T-helper 17 cell (primary cell): ENCODE measurements at places on chromosomes 5 and 9. TPM values are rescaled to one million over a fixed set of nuclear protein-coding genes. Genes with fewer than 3 reads are reported as not detected.

The PRELID1 gene
- total RNA-seq, result 44.9 TPM

The ZNF484 gene
- 13.5 TPM for total RNA-seq

The FAM120A gene
- total RNA-seq, result 76.9 TPM

The RABL6 gene
- total RNA-seq, result 59.7 TPM

The PCDHA9 gene
- total RNA-seq, result not detected

The SLC6A18 gene
- not detected for total RNA-seq

GRCh38 chr5:170278611-170279458 is 18.7 kb downstream of the LCP2 start:
- no peaks in the 10 kb centered on the region for H3K27me3 ChIP-seq
- peak overlapping the region; percentile 100 for H3K27ac ChIP-seq
- peaks cover 18% of the 10 kb centered on the region for H3K36me3 ChIP-seq

DNA sequence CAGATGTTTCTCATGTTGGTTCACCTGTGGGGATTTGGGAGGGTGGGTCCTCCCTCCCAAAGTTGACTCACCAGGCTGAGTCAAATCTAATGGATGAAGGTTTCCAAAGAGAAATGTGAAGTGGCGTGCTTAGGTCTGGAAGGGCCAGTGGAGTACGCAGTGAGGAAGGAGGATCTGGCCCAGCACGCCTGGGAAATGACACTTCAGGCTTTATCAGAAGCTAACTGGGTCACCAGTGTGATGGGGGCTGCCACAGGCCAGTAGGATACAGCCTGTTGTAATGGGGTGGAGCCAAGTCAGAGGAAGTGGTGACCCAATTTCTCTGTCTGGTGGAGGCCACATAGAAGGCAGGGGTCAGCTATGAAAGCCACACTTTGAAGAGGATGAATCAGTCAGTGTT is 18.0 kb downstream of the POLR1E start:
- peak overlapping the region; percentile 97 for H3K27ac ChIP-seq
- peaks cover 44% of the 10 kb centered on the region for H3K4me1 ChIP-seq
- peaks cover 6% of the 10 kb centered on the region for H3K36me3 ChIP-seq
- H3K4me3 ChIP-seq, result peak overlapping the region; percentile 78

DNA sequence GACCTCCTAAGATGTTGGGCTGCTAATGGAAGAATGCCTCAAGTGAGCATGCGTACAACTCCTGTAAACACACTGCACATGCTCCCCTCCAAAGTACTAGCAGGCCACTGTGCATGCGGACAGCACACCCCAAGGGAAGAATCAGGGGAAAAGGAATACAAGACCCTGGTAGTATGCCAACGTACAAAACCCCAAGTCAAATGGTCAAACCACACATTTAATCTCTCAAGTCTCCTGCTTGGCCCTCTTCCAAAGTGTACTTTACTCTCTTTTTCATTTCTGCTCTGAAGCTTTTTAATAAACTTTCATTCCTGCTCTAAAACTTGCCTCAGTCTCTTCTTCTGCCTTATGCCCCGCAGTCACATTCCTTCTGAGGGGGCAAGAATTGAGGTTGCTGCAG is 466.4 kb downstream of the DMRTA1 start:
- H3K4me3 ChIP-seq, result no peak overlapping the region
- no peak for DNase-seq
- no peaks in the 10 kb centered on the region for H3K36me3 ChIP-seq
- no peaks in the 10 kb centered on the region for H3K27me3 ChIP-seq

GRCh38 chr5:104178829-104179456 is 616.4 kb upstream of the NUDT12 start:
- no peaks in the 10 kb centered on the region for H3K27me3 ChIP-seq
- H3K4me1 ChIP-seq, result no peaks in the 10 kb centered on the region
- H3K36me3 ChIP-seq, result no peaks in the 10 kb centered on the region
- no peak overlapping the region for H3K4me3 ChIP-seq

DNA sequence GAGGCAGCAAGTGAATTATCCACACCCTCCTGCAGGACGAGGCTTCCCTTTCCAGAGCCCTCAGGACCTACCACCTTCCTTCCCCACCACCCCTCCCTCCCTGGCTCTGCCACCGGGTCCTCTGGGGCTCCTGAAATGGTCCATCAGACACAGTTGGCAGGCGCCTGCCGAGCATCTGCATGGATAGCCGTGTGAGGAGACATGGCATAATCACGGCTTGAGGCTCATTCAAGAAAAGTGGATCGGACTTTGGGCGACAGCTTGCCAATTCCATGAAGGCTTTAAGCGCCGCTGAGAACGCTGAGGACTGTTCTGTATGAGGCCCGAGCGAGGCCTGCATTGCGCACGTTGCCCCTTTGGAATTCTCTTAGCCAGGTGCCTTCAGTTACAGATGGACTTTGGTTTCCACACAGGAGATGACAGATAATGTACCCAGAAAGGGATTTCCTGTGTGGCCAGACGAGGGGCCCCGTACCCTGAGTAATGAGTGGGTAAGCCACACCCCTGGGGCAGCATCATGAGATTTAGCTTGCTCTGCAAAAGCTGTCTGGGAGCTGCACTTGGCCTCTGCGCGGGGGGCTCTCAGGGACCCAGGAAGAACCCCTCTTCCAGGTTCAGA is 179.8 kb downstream of the OLFM1 start:
- DNase-seq, result no peak
- H3K4me3 ChIP-seq, result no peak overlapping the region
- H3K27ac ChIP-seq, result no peak overlapping the region
- H3K4me1 ChIP-seq, result no peaks in the 10 kb centered on the region

GRCh38 chr9:127873223-127873691 is 4.2 kb downstream of the AK1 start:
- peaks cover 4% of the 10 kb centered on the region for H3K4me1 ChIP-seq
- H3K27ac ChIP-seq, result no peak overlapping the region
- no peak overlapping the region for H3K4me3 ChIP-seq
- no peak for DNase-seq
- H3K27me3 ChIP-seq, result peaks cover 6% of the 10 kb centered on the region

DNA sequence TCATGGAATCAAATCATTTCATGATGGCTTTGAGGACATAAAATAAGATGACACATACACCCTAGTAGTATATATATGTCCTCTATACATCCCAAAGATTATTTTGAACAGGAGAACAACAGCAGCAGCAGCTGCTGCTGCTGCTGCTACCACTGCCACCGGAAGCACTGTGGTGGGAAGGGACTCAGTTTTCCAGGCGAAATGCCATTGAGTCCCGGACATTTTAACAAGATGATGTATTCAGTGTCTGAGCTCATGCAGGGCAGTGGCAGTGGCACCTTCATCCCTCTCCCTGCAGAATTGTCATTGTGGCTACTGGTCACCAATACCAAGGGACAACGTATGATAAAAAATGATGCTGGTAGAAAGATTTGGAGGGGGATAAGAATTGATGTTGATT is 151.3 kb downstream of the CHSY3 start:
- peaks cover 2% of the 10 kb centered on the region for H3K36me3 ChIP-seq
- no peak overlapping the region for H3K27ac ChIP-seq
- H3K4me1 ChIP-seq, result no peaks in the 10 kb centered on the region
- no peak overlapping the region for H3K4me3 ChIP-seq

DNA sequence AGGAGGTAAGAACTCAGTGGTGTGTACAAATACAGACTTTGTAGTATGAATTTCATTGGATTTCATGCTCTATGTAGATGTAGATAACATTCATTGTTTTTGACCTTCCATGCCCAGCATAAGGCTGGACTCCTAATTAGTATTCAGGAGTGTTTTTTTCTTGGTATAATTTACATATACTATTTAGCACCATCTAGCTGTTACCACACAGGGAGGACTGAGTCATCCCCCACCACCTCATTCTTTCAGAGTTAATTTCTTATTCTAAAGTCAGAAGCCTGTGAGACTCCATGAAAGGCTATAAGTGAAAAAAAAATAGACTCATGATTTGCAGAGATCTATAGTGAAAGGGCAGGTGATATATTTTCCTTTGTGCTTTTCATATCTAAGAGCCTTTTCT is 555.0 kb downstream of the PRR16 start:
- H3K4me3 ChIP-seq, result no peak overlapping the region
- H3K27ac ChIP-seq, result no peak overlapping the region
- no peaks in the 10 kb centered on the region for H3K27me3 ChIP-seq
- H3K4me1 ChIP-seq, result no peaks in the 10 kb centered on the region

DNA sequence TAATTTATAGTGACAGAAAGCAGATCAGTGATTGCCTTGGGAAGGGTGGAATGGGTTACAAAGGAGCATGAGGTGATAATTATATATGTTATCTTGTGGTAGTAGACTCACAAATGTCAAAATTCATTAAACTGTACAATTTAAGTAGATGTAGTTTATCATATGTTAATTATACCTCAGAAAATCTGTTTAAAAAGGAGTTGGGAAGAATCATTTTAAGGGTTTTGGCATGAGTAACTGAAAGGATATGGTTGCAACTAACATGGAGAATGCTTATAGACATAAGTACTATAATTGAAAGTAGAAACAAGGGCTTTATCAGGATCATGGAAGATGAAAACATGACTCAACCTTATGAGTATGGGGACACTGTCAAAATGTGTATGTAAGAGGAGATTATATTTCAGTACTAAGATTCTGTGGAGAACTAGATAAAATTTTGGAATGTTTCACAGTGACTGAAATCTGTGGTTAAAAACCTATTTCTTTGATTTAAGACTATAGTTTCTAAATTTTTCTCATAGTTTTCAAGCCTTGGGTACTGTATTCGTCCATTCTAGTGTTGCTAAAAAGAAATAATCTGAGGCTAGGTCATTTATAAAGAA is 73.3 kb downstream of the FCHO2 start:
- no peaks in the 10 kb centered on the region for H3K27me3 ChIP-seq
- no peaks in the 10 kb centered on the region for H3K4me1 ChIP-seq

- H3K4me3 ChIP-seq, result no peak overlapping the region
- H3K36me3 ChIP-seq, result peaks cover 8% of the 10 kb centered on the region
- H3K27ac ChIP-seq, result no peak overlapping the region
- peaks cover 18% of the 10 kb centered on the region for H3K4me1 ChIP-seq
Observed at GRCh38 chr5:175686396-175686795, 28.5 kb downstream of the HRH2 start.

DNA sequence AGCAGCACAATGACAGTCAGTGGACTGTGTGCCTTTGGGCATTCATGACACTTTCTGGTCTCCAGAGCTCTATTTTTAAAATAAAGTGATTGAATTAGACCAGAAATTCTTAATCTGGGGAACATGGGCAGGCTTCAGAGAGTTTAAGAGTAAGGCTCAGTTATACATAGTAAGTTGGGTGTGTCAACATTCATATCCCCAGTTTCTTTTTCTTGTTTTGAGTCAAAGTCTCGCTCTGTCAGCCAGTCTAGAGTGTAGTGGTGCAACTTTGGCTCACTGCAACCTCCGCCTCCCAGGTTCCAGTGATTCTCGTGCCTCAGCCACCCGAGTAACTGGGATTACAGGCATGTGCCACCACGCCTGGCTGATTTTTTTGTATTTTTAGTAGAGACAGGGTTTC is 13.7 kb upstream of the KIF4B start:
- H3K4me1 ChIP-seq, result no peaks in the 10 kb centered on the region
- no peak overlapping the region for H3K27ac ChIP-seq
- no peaks in the 10 kb centered on the region for H3K36me3 ChIP-seq
- no peak overlapping the region for H3K4me3 ChIP-seq
- peaks cover 33% of the 10 kb centered on the region for H3K27me3 ChIP-seq
- DNase-seq, result no peak

- peaks cover 65% of the 10 kb centered on the region for H3K27me3 ChIP-seq
- peaks cover 6% of the 10 kb centered on the region for H3K4me1 ChIP-seq
- H3K36me3 ChIP-seq, result peaks cover 2% of the 10 kb centered on the region
- H3K27ac ChIP-seq, result no peak overlapping the region
- DNase-seq, result no peak
Observed at GRCh38 chr9:90950600-90950999, 149.0 kb downstream of the SYK start.

DNA sequence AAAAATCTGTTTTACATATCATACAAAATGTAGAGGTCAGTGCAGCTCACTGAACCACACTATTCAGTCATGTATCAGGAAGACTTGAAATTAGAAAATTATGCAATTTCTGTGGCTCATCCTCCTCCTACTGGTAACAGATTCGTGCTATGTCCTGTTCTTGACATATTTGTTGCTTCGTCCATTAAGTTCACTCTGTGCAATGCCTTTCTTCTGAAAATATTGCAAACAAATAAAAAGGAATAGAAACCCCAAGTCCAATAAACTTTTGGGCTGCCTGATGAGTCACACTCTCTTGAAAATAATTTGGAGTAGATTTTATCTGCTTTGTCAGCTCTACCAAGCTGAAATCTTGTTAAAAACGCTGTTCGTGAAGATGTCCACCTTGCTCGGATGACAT is 391.2 kb downstream of the RAB3C start:
- H3K4me1 ChIP-seq, result peaks cover 11% of the 10 kb centered on the region
- peaks cover 9% of the 10 kb centered on the region for H3K36me3 ChIP-seq
- no peak overlapping the region for H3K27ac ChIP-seq
- DNase-seq, result no peak
- no peak overlapping the region for H3K4me3 ChIP-seq

GRCh38 chr5:88944751-88945531 is 62.0 kb upstream of the MEF2C start:
- no peaks in the 10 kb centered on the region for H3K27me3 ChIP-seq
- no peak for DNase-seq
- H3K27ac ChIP-seq, result no peak overlapping the region

DNA sequence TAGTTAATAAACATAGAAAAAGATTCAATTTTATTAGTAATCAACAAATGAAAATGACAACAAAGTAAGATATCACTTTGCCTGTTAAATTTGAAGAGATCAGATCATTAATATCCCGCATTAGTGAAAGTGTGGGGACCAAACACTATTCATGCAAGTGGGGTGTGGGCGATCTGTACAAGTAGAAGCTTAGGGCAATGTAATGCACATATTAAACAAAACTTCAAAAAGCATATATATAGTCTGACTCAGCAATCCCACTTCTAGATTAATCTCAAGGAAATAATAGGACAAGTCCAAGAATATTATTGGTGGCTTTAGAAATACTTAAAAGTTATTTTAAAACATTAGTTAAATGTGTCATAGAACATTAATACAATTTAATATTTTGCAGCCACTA is 188.5 kb downstream of the LRRC70 start:
- H3K4me1 ChIP-seq, result peaks cover 3% of the 10 kb centered on the region
- H3K36me3 ChIP-seq, result no peaks in the 10 kb centered on the region
- no peak for DNase-seq
- no peak overlapping the region for H3K4me3 ChIP-seq
- no peak overlapping the region for H3K27ac ChIP-seq

GRCh38 chr5:157327771-157328170 is 61.8 kb downstream of the CYFIP2 start:
- peaks cover 23% of the 10 kb centered on the region for H3K4me1 ChIP-seq
- peaks cover 16% of the 10 kb centered on the region for H3K36me3 ChIP-seq
- H3K27me3 ChIP-seq, result no peaks in the 10 kb centered on the region
- no peak for DNase-seq
- peak overlapping the region; percentile 71 for H3K4me3 ChIP-seq
- peak overlapping the region; percentile 94 for H3K27ac ChIP-seq
